ENCODE measurements at places on chromosomes 7 and 10.

DNA sequence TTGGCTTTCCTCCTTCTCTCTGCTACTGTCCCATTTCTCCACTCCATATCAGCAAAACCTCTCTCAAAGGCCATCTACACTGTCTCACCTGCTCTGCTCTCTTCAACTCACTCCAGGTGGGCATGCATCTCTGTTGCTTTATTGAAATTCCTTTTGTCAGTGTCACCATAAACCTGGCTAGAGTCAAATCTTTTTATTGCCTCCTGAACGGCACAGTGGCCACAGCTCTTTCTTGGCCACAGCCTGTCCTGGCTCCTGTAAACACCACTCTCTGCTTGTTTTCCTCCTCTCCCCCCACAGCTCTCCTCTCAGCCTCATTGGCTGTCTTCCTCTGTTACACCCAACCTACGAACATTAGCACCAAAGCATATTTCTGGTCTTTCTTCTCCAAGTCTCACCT is 31.1 kb upstream of the TMEM273 start:
- no peak for DNase-seq

GRCh38 chr7:158263110-158263963 is 324.3 kb downstream of the PTPRN2 start:
- DNase-seq: no peak

DNA sequence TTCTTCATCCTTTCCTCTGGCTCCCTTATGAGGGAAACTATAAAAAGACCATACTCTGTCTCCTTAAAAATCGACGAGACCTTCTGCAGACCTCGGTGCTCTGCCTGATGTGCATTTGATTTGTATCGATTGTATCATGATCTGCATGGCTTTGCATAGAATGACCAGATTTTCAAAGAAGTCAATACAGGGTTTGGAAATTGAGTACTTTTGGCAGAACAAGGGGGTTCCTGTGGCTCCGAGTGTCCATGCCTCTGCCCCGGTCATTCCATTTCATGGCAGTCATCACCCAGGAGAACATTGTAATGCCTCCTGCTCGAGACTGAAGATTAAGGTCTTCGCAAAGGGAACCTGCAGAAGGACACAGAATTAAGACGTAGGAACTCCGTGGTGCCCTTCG is 685 bp downstream of the CASP2 start:
- no peak for DNase-seq

- no peak for DNase-seq
Measured at GRCh38 chr10:22280078-22280477, 36.1 kb upstream of the COMMD3 start.

DNA sequence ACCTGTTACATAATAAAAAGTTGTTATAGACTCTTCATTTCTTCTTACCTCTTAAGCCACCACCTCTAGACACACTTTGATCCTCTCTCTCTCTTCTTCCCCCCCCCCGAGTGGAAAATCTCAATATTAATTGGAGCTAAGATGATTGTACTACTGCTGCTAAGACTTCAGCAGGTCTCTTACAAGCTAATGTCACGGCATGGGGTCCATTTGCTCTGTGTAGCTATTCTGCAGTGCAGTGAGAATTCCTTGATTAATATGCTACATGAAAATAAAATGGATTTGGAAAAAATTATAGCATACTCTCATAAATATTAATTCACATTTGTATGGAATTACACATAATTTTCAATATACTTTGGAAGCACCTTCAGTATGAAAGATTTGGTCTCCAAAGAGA is 297.2 kb downstream of the AUTS2 start:
- no peak for DNase-seq

DNA sequence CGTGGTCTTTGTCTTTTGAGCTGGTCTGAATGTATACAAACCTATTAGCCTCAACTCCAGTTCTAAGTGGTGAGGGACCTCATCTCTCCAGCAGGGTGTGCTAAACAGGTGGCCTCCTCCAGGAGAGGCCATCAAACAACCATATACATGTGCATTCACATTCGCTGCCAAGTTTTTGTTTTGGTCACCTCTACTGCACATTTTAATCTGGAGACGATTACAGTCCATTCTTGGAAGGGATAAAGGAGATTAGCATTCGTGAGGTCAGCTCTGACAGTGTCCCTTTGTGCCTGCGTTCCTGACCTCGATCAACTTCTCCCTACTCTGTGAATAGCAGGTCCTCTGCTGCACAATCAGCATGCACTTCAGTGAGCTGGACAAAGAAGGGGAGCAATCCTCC is 60.8 kb downstream of the RHOBTB1 start:
- no peak for DNase-seq

DNA sequence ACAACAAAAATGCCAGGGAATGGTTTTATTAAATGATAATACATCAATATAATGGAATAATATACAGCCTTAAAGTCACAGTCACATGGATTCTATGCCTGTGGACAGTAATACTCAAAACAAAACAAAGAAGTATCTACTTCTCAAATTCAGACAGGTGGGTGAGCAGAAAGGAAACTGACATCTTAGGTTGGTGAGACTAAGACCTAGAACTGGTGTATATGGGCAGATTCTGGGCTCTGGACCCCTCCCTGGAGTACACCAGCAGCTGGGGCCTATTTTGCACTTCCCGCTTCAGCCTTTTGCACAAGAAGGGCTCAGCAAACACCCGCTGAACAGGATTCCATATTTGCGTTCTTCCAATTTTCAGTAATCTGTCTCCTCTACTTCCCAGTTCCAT is 5.4 kb upstream of the FIS1 start:
- DNase-seq: no peak

DNA sequence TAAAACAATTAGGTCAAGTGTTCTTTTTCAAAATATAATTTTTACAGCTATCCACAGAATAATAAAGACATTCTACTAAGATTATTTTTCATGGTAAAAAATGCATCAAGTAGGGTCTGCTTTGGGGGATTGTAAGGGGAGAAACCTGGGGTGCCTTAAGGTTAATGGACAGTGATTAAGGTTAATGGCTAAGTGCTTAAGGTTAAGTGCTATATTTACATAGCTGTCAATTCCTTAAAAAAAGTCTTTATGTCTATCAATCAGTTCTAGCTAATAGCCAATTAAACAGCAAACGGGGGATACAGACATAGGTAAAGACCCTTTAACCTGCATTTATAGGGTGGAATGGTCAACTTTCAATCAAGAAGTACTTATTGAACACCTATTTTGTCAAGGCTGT is 284.5 kb upstream of the SEMA3A start:
- DNase-seq: no peak

- DNase-seq: no peak
Measured at GRCh38 chr7:44852590-44852989, 4.7 kb upstream of the H2AZ2 start.
